Fibroblast of skin of left biceps (primary cell): ENCODE measurements at places on chromosomes 1 and 21.

GRCh38 chr1:29802181-29803068 is 566.1 kb downstream of the PTPRU start:
- no peak for DNase-seq

GRCh38 chr21:45357436-45358260 is 47.3 kb upstream of the COL18A1 start:
- no peak for DNase-seq

- no peak for DNase-seq
These were observed 673 bp upstream of the DHCR24 start for GRCh38 chr1:54887665-54888071.

DNA sequence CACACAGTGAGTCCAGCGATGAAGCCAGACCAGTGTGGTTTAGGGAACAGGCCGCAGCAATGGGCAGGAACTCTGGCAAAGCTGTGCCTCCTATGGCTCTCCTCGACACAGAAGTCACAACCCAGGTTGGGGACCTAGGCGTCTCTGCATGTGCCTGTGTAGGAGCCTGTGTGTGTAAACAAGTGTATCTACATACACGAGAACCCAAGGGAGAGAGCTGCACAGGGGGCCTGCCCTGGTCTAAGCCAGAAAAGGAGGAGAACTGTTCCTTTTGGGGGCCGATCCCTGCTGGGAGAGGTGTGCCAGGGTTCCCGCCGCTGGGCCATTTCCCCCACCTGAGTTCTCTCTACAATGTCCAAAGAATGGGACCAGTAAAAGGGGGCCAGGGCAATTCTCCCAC is 56.0 kb downstream of the CD247 start:
- DNase-seq, result no peak

DNA sequence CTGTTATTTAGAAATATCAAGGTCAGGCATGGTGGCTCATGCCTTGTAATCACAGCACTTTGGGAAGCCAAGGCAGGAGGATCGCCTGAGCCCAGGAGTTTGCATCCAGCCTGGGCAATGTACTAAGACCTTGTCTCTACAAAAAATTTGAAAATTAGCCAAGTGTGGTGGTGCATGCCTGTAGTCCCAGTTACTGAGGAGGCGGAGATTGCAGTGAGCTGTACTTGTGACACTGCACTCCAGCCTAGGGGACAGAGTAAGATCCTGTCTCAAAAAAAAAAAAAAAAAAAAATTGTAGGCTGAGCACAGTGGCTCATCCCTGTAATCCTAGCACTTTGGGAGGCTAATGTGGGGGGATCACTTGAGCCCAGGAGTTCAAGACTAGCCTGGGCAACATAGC is 45.3 kb downstream of the PIK3CD start:
- DNase-seq, result no peak

DNA sequence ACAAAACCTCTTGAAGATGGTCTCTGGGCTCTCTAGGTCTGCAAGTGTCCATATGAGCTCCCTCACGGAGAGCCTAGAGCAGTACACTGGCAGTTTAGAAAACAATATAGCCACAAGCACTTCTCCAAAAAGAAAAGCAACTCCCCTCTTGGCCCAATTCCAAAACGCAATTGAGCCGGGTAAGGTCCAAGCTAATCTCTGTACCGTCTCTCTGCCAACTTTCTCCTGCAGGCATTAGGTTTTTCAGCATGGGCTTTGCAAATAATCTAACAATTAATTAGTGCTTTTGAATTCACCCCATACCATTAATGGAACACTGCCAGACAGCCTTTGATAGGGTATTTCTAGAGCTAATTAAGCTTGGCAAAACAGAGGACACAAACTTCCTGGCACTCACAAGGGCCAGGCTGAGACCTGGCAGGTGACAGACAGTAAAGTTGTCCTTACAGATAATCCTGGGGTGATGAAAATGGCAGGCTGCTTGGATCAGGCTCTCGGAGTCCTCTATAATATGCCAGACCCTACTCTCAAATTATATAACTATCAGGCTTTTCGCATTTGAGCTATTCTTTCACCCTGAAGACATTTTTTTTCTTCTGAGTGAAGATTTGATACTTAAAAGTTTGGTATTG is 39.8 kb downstream of the TGFBR3 start:
- DNase-seq, result no peak

DNA sequence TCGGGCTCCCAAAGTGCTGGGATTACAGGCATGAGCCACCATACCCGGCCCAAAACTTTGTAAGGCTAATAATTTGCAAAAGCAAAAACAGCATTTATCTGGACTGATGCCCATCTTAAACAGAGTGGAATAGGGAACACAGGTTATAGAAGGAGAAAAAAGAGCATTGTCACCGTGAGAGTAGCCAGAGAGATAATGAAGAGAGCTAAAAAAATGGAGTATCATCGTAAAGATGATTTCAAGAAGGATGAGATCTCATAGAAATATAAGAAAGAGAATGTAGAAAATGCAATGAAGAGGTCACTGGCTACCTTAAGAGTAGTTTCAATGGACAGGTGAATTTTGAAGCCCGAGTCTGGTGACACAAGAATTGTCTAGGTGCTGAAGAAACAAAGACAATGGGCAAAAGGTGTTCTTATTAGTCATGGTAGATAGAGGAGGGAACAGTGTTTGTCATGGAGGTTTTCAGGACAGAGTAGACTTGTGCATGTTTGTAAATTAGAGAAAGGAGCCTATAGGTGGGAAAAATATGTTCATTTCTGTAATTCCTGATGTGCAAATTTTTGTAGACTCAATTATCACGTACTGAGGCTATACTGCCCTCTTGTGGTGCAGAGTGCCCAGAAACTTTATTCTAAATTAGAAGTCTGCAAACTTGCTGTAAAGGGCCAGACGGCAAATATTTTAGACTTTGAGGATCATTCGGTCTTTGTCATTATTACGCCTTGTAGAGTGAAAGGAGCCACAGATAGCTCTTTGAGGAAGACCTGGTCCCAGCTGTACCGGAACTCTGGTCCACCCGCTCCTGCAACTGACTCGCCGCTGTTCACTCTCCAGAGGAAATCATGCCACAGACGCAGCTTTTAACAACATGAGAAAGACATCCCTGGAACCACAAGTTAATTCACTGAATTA is 8.1 kb upstream of the TMEM183A start:
- DNase-seq, result no peak

DNA sequence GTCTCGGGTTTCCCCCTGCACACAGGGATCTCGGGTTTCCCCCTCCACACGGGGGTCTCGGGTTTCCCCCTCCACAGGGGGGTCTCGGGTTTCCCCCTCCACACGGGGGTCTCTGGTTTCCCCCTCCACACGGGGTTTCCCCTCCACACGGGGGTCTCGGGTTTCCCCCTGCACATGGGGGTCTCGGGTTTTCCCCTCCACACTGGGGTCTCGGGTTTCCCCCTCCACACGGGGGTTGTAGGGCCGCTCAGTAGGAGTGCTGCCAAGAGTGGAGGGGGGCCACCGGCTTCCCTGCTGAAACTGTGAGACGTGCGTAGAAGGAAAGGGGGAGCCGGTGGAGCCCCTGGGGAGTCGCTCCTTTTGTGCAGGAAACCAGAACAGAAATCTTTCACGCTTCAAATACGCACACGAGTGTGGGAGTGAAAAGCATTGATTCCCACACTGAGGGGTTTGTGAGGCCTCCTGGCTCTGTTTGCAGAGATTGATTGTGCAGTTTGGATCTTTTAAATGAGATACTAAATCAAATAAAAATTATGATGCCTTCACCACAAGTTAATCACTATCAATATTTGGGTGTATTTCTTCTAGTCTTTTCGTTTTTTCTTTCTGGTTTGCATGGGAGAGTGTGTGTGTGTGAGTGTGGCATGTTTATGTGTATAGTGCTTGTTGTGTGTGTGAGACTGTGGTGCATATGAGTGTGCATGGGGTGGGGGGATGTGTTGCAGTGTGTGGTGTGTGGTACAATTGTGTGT is 54.3 kb upstream of the TRAPPC10 start:
- no peak for DNase-seq

- DNase-seq, result no peak
These were observed 269.8 kb downstream of the S1PR1 start for GRCh38 chr1:101506541-101507164.

DNA sequence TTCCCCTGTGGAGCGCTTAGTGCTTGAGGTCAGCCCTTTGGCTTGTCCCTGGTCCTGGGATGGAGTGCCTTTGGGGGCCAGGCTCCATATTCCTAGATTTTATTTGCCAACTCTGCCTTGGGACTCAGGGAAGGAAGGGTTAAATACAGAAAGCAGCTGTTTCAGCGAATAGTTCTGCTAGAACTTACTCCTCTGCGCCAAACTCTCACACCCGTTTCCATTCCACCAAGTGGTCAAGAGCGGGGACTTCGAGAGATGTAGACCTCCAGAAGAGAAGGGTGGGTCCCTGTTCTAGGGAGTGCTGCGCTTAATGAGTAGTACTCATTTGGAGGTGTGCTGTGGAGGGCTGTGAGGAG is 704 bp upstream of the TOMM40L start:
- no peak for DNase-seq

- no peak for DNase-seq
These were observed 51.3 kb downstream of the CAPN9 start for GRCh38 chr1:230798491-230798890.

DNA sequence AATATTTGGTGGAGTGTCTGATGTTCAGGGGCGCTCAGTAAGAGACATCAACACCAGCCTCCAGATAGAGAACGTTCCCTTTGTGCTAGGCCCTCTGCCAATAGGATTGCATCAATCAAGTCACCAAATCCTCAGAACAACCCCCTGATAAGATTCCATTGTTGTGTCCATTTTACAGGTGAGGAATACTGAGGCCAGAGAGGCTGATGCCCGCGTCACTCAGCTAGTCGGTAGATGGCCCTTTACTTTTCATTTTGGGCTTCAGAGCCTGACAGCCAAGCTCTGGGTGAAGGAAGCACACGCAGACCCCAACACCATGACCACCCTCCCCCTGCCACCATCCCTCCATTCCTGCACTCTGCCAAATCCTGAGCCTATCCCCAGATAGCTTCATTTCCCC is 406.2 kb downstream of the PTPRU start:
- DNase-seq, result no peak

DNA sequence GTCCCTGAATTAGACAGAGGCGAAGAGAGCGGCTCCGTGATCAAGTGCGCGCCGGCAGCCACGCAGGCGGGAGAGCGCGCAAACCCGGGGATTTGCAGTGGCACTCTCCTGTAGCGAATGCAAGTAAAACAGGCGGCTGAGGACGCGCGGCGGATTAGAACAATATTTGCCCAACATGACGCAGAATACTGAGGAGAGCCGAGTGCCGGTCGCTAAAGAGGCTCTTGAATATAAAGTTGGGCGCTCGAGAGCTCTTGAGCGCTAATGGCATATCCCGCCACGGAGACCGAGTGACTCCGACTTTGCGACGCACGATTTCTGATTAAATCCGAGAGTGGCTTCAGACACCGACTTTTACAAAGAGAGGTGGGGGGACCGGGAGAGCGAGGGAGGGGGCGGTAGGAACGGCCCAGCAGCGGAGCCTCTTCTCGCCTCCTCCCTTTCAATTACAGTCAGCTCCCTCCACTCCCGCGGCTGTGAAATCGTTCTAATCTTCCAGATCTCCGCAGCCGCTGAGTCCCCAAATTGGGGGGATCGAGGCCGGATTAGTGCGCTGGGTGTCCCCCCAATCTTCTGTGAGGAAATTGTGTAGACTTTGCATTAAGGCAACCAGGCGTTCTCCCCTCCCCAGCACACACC is 2.3 kb downstream of the PAX7 start:
- DNase-seq, result no peak

DNA sequence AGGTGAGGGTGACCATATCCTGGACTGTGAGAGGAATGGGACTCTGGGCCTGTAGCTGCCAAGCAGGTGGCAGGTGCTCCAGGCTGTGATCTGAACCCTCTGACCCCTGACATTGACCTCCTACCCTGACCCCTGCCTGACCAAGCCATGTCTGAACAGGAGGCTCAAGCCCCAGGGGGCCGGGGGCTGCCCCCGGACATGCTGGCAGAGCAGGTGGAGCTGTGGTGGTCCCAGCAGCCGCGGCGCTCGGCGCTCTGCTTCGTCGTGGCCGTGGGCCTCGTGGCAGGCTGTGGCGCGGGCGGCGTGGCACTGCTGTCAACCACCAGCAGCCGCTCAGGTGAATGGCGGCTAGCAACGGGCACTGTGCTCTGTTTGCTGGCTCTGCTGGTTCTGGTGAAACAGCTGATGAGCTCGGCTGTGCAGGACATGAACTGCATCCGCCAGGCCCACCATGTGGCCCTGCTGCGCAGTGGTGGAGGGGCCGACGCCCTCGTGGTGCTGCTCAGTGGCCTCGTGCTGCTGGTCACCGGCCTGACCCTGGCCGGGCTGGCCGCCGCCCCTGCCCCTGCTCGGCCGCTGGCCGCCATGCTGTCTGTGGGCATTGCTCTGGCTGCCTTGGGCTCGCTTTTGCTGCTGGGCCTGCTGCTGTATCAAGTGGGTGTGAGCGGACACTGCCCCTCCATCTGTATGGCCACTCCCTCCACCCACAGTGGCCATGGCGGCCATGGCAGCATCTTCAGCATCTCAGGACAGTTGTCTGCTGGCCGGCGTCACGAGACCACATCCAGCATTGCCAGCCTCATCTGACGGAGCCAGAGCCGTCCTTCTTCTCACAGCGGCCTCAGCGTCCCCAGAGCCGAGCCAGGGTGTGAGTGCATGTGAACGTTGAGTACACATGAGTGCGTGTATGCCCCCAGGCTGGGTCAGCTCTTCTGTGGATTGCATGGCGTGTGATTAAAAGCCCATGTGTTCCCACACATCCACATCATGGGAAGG is 3.1 kb downstream of the TMEM125 start:
- no peak for DNase-seq

DNA sequence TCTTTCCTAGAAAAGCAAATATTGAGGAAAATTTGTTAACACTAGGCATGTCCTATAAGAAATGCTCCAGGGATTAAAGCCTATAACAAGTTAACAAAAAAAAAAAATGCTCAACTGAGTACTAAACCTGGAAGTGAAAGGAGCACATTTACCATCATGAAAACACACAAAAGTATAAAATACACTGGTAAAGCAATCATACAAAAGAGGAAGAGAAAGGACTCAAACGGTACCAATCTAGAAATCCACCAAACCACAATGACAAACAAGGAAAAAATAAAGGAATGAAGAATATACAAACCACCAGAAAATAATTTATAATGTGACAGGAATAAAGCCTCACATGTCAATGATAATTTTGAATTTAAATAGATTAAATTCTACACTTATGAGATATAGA is 21.2 kb downstream of the CD1E start:
- DNase-seq, result no peak

GRCh38 chr21:35138665-35139381 is 89.7 kb upstream of the RUNX1 start:
- peak; percentile 53 for DNase-seq

- DNase-seq, result no peak
These were observed 671 bp downstream of the HNRNPU start for GRCh38 chr1:244863491-244864252.
